ENCODE measurements at places on chromosomes 12 and 14.

DNA sequence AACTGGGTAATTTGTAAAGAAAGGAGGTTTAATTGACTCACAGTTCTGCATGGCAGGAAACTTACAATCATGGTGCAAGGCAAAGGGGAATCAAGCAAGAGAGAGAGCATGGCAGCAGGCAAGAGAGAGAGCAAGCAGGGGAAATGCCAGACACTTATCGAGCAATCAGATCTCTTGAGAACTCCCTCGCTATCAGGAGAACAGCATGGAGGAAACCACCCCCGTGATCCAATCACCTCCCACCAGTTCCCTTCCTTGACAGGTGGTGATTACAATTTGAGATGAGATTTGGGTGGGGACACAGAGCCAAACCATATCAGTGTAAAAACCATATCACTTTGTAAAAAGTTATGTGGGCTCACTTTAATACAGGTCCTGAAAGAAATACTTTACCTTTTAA is 56.4 kb upstream of the NEDD1 start:
- DNase-seq, result no peak

- DNase-seq, result no peak
Observed at GRCh38 chr14:78259831-78260230, 89.7 kb downstream of the NRXN3 start.

DNA sequence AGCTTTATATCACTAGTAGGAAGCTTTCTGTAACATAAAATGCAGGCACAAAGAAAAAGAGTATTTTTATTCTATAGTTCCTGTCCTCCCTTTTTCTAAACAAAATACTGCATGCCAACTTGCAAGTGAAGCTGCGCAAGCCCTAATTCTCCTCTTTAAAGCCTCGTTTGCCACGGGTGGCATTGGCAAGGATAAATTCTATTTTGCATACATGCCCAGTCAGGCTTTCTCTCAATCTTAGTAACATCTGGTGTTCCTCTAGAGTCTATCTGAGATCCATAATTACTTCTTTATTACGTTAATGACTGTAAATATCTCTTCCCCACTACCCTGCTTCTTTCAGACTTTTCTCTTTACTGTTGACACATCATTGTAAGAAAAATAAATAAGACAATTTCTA is 97.1 kb upstream of the DAAM1 start:
- DNase-seq, result no peak

GRCh38 chr12:75366629-75367028 is 24.3 kb upstream of the GLIPR1L2 start:
- DNase-seq, result no peak
